Testis (tissue), 5 donors: ENCODE measurements at places on chromosomes 11 and 22.

DNA sequence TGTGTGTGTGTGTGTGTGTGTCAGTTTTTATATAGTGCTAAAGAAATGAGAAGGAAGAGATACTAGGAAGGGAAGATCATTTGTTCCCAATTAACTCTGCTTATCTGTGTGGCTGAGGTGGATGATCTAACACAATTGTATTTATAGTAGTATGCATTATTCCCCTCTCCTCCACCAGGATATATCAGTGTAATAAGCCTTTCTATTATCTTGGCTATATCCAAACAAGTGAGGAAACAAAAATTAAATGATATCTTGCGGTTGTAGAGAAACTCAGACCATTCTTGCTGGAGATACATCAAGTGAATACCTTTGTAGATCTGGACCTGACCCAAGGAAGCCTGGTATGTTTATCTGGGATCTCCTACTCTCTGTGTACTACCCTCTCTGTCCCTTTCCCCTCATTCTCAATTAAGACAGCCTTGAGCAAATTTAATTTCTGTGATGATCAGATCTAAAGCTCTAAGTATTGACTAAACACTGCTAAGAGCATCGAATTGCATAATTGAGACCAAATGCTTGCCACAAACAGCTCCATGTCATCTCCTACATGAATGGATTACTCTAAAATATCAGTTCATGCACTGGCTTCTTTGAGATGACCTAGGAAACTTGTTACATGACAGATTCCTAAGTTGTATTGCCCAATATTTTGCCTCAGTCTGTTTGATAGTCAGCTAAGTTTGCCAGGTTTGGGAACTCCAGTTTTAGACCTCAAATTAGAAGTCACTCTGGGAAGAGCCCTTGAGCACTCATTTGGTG is 185.3 kb upstream of the CTSC start:
- no peaks in the 10 kb centered on the region for H3K36me3 ChIP-seq
- DNase-seq: no peak
- no peaks in the 10 kb centered on the region for H3K4me1 ChIP-seq
- no peaks in the 10 kb centered on the region for H3K27me3 ChIP-seq
- H3K4me3 ChIP-seq: no peak overlapping the region
- H3K27ac ChIP-seq: no peak overlapping the region

DNA sequence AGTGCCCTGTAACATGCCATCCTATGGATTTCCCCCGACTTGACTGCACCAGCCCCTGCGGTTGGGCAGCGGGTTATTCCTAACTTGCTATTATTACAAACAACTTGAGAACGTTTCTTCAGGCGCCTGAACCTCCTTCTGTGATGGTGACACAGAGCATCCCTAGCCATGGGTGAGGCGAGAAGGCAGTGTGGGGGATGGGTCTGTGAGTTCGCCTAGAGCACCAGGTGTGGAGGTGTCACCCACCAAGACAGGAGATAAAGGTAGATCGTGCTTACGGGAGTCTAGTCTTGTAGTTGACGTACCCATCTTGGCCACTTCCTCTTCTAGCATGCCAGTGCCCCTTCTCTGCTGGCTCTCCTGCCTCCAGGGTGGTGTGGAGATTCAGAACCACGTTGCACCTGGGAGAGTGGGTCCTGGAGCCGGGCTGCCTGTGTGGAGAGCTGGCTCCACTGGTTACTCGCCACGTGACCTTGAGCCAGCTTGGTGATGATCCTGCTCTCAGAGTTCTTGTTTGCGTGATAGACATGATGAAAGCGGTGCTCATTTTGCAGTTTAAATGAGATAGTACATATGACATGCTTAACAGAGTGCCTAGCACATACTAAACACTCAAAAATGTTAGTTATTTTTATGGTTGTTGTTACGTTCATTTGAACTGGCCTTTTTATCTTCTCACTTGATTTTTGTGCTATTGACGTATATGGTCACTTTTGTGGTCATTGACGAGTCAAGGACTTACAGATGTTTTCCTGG is 37.8 kb downstream of the TBC1D22A start:
- H3K36me3 ChIP-seq: no peaks in the 10 kb centered on the region
- H3K27ac ChIP-seq: no peak overlapping the region
- peaks cover 5% of the 10 kb centered on the region for H3K4me1 ChIP-seq
- H3K4me3 ChIP-seq: no peak overlapping the region
- no peaks in the 10 kb centered on the region for H3K27me3 ChIP-seq

DNA sequence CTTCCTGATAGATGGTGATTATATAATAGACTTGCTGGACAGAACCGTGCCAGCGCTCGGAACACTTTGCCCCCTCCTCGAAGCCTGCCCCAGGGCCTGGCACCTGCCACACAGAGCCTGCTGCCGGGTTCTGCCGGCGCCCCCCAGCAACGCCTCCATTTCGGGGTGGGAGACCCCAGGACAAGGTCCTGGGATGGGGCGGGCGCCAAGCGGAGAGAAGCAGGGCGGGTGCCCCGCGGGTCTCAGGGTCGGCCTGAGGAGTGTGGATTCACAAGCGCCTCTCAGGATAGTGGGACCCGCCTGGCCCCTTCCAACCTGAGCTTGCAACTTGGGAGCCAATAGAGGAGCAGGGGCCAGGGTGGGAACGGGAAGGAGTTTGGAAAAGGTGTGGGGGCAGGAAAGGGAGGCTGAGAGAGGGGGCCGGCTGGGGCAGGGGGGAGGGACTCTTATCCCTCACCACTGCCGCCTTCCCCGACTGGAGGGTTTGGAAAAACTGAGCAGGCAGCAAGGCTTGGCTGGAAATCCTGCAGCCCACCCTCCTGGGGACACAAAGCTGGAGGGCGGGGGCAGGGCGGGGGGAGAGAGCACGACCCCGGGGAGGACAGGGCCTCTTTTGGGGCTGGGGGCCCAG is 3.3 kb upstream of the BCL9L start:
- H3K27me3 ChIP-seq: no peaks in the 10 kb centered on the region
- no peaks in the 10 kb centered on the region for H3K36me3 ChIP-seq
- DNase-seq: peak; percentile 53
- peak overlapping the region; percentile 81 for H3K4me3 ChIP-seq
- peaks cover 17% of the 10 kb centered on the region for H3K4me1 ChIP-seq
- H3K27ac ChIP-seq: peak overlapping the region; percentile 99

GRCh38 chr11:120079750-120080610 is 57.9 kb downstream of the TRIM29 start:
- no peak overlapping the region for H3K27ac ChIP-seq
- no peak overlapping the region for H3K4me3 ChIP-seq
- H3K36me3 ChIP-seq: no peaks in the 10 kb centered on the region
- no peaks in the 10 kb centered on the region for H3K27me3 ChIP-seq
- peak; percentile 44 for DNase-seq

DNA sequence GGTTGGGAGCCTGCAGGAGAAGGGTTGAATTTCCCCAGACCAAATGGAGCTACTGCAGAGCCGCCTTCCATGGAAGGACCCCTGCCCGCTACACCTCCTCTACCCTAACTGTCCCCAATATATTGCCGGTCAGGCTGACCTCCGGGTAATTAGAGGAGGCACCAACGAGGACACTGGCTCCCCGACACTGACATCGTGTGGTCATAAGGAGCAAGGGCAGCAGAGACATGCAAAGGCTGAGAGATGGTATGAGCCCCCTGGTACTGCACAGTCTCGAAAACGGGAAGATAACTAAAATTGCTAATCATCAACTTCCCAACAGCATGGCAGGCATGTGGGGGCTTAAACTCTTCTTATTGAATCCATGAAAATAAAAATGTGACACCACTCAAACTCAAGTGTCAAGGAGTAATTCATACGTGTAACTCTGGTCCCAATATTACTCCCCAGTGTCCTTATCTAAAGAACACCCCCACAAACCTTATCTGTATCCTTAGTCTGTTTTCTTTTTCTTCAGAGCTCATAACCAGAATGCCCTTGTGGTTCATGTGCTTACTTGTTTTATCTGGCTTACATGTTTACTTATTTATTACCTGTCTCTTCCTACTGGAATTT is 4.4 kb downstream of the CAVIN3 start:
- H3K27ac ChIP-seq: no peak overlapping the region
- H3K4me1 ChIP-seq: peaks cover 22% of the 10 kb centered on the region
- peak; percentile 77 for DNase-seq
- H3K4me3 ChIP-seq: no peak overlapping the region
- no peaks in the 10 kb centered on the region for H3K27me3 ChIP-seq

- peak; percentile 89 for DNase-seq
- no peaks in the 10 kb centered on the region for H3K27me3 ChIP-seq
- H3K4me3 ChIP-seq: no peak overlapping the region
- no peaks in the 10 kb centered on the region for H3K36me3 ChIP-seq
- peak overlapping the region; percentile 47 for H3K27ac ChIP-seq
Measured at GRCh38 chr22:38788021-38788816, 5.7 kb downstream of the DNAL4 start.

- no peaks in the 10 kb centered on the region for H3K36me3 ChIP-seq
- H3K27me3 ChIP-seq: no peaks in the 10 kb centered on the region
- H3K4me1 ChIP-seq: no peaks in the 10 kb centered on the region
Measured at GRCh38 chr11:1043563-1044096, 7.1 kb upstream of the MUC6 start.

DNA sequence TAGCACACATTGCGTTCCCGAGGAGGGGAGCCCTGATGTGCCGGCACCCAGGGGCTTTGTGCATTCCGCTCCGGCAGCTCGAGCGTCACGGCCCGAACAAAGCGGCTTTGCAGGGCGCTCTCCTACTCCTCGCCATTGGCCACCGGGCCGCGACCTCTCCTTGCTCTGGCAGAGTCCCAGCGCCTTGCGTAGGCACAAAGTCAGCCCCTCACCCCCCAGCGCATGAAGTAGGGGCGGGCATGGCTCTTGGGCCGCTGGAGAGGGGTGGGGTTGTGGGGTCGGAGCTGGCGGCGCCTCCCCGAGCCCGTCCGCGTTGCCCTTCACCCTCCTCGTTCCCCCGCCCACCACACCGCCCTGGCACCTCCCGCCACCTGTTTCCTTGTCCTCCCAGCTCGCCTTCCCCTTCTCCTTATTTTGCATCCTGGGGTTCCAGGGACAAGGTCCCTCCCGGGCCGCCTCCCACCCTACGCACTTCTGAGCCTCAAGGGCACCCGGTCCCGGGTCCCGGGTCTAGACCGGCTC is 753 bp upstream of the PPARA start:
- H3K27me3 ChIP-seq: no peaks in the 10 kb centered on the region
- peak overlapping the region; percentile 89 for H3K27ac ChIP-seq
- peak; percentile 25 for DNase-seq
- peak overlapping the region; percentile 67 for H3K4me3 ChIP-seq

- H3K27ac ChIP-seq: peak overlapping the region; percentile 95
- no peak for DNase-seq
- no peaks in the 10 kb centered on the region for H3K27me3 ChIP-seq
Measured at GRCh38 chr11:12125609-12126149, 15.3 kb downstream of the MICAL2 start.

GRCh38 chr11:117180661-117181585 is 2.4 kb downstream of the SIDT2 start:
- peak; percentile 92 for DNase-seq
- no peak overlapping the region for H3K4me3 ChIP-seq
- H3K4me1 ChIP-seq: peaks cover 18% of the 10 kb centered on the region

DNA sequence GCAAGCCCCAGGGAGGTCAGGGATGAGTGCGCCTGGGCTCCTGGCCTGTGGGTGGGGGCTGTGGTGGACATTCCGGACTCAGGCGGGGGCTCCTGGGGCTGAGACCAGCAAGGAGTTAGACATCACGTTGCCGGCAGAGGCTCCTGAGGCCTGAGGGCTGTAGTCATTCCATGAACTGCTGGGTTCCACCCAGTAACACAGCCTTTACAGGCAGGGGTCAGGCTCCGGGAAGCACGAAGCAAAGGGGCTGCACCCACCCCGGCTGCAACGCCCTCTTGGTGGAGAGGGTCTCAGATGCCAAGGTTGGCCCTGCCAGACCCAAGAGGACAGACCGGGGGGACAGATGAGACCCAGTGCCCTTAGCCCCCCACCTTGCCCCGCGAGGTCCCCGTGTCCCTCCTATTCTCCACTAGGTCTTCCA is 9.0 kb downstream of the TNNT3 start:
- DNase-seq: peak; percentile 53
- peaks cover 38% of the 10 kb centered on the region for H3K4me1 ChIP-seq
- no peaks in the 10 kb centered on the region for H3K36me3 ChIP-seq

- peaks cover 4% of the 10 kb centered on the region for H3K4me1 ChIP-seq
- H3K27me3 ChIP-seq: no peaks in the 10 kb centered on the region
- no peak for DNase-seq
- H3K36me3 ChIP-seq: no peaks in the 10 kb centered on the region
- H3K27ac ChIP-seq: no peak overlapping the region
Measured at GRCh38 chr11:12269446-12270214, 107.7 kb upstream of the PARVA start.

DNA sequence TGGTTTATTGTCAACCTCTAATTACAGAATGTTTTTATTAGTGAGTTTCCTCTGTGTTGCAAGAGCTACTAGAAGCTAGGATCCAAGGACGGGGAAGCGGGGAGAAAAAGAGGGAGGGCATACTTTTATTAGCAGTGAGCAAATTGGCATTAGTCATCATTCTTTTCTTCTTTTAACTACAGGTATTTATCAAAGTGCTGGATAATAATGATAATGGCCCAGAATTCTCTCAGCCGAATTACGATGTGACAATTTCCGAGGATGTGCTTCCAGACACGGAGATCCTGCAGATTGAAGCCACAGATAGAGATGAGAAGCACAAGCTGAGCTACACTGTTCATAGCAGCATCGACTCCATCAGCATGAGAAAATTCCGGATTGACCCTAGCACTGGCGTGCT is 179.7 kb upstream of the MTNR1B start:
- no peaks in the 10 kb centered on the region for H3K27me3 ChIP-seq
- no peaks in the 10 kb centered on the region for H3K4me1 ChIP-seq
- H3K4me3 ChIP-seq: no peak overlapping the region
- no peaks in the 10 kb centered on the region for H3K36me3 ChIP-seq

GRCh38 chr11:15837901-15838489 is 518.4 kb downstream of the SOX6 start:
- H3K36me3 ChIP-seq: no peaks in the 10 kb centered on the region
- H3K4me3 ChIP-seq: no peak overlapping the region
- H3K4me1 ChIP-seq: no peaks in the 10 kb centered on the region
- DNase-seq: no peak
- no peak overlapping the region for H3K27ac ChIP-seq
- no peaks in the 10 kb centered on the region for H3K27me3 ChIP-seq

DNA sequence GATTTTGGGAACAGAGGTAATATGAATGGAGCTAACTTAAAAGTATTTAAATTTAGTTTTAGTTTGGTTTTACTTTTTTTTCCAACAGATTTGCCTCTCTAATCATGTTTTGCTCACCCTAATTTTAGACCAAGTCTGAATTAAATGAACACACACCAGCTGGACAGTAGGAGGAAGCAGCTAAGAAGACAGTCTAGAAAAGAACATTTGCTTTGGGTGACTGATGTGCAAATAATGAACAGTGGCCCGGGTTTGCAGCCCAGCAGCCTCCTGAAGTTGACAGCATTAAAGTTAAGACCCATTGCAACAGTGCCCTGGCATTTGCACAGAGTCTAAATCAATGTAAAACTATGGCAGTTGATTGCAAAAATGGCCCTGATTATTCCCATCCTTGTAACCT is 66.4 kb upstream of the SORL1 start:
- no peaks in the 10 kb centered on the region for H3K27me3 ChIP-seq

GRCh38 chr22:30047364-30047738 is 32.9 kb upstream of the HORMAD2 start:
- no peak overlapping the region for H3K4me3 ChIP-seq
- no peaks in the 10 kb centered on the region for H3K27me3 ChIP-seq

DNA sequence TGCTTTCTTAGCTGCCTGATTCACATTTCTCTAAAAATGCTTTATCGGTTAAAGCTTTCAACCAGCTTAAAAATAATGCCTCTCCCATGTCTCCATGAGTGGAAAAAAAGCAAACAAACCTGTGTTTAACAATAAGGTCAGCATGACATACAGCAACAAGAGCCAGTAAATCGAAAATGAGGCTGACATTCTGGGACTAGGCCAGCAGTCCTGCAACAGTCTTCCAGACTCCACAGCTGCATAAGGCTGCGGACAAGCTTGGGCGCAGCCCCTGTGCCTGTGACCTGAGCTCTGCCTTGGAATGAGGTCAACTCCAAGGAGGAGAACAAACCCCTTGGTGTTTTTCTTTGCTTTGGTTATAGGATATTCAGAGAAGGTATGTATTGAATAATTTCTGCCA is 95.5 kb downstream of the PGR start:
- no peaks in the 10 kb centered on the region for H3K27me3 ChIP-seq
- H3K27ac ChIP-seq: no peak overlapping the region
- no peaks in the 10 kb centered on the region for H3K36me3 ChIP-seq
- no peak overlapping the region for H3K4me3 ChIP-seq
